Activated T-helper 9 cell treated with anti-CD3 and anti-CD28 coated beads, Interleukin-2, amount 50 U/mL, for 16 hours (primary cell): ENCODE measurements at places on chromosomes 16 and 17.

GRCh38 chr16:85569615-85570212 lies 43.4 kb upstream of the GSE1 start:
- no peak for DNase-seq

- DNase-seq: no peak
These were observed 15.3 kb downstream of the SLC13A2 start for GRCh38 chr17:28488533-28489276.

DNA sequence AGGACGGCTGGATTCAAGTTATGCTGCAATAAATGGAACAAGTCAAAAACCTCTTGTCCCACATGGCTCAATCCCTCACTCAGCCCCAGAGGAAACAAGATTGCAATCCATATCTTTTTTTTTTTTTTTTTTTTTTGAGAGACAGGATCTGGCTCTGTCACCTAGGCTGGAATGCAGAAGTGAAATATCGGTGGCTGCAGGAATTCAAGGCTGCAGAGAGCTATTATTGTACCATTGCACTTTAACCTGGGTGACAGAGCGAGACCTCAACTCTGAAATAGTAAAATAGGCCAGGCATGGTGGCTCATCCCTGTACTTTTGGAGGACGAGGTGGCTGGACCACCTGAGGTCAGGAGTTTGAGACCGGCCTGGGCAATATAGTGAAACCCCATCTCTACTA lies 2.7 kb upstream of the PDE6G start:
- no peak for DNase-seq

GRCh38 chr17:51261024-51261963 lies 948 bp downstream of the UTP18 start:
- DNase-seq: no peak

DNA sequence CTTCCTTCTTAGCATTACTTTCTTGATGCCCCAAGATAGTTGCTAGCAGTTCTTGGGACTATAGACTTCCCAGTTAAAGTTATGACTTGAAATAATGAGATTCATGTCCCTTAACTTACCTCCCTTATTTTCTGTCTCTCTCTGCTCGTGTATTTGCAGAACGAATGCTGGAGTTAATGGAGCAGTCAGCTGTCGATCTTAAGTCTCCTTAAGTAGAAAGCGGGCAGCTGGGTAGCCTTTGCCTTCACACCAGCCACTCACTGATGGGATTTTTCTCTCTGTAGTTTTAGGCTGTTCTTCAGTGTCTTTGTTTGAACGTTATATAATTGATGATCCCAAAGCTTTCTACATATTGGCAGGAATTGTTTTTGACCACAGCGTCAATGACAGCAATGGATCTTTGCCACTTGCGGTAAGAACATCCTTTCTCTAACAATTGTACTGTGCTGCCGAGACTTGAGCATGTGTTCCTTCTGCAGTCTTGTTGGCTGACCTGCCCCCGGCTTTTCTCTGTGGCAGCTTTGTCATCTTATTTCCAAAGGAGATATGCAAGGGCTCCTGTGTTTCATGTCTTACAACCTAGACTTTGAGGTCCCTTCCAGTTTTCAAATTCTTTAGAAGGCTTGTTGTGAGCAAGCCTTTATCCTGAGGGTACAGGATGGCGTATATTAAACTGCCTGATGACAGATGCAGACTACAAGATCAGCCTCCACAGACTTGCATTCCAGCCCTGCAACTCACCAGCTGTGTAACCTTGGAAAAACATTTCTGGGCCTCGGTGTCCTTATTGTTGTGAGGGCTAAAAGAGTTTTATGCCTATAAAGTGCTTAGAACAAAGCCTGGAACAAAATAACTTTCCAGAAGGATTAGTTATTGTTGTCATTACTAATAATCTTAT lies 25.1 kb upstream of the ABCA3 start:
- DNase-seq: no peak

DNA sequence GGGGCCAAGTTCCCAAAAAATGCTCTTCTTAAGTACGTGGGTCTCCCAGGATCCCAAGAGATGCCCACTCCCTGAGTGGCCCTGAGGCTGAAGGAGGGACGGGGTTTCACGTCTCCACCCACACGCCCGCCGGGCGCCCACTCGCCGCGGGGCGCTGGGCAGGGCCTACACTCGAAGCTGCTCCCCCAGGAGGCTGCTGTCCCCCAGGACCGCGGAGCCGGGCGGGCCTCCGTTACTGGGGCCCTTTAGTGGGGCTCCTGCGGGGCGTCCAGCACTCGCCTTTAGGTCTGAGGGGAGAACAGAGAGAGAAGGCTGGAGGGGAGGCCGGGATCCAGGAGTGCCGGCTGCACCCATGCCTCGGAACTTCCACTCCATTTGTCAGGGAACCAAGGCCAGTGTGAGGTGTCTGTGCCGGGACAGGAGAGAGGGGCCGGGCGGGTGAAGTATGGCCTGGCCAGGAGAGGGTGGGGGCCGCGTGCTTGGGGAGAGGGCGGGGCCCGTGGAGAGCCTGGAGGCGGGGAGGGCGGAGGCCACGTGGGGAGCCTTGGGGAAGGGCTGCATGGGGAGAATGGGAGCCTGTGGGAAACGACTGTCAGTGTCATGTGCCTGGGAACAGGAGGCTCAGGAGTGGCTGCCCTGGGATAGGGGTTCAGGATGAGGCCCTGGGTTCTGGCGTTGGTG lies 18.8 kb downstream of the NUBP1 start:
- DNase-seq: no peak

DNA sequence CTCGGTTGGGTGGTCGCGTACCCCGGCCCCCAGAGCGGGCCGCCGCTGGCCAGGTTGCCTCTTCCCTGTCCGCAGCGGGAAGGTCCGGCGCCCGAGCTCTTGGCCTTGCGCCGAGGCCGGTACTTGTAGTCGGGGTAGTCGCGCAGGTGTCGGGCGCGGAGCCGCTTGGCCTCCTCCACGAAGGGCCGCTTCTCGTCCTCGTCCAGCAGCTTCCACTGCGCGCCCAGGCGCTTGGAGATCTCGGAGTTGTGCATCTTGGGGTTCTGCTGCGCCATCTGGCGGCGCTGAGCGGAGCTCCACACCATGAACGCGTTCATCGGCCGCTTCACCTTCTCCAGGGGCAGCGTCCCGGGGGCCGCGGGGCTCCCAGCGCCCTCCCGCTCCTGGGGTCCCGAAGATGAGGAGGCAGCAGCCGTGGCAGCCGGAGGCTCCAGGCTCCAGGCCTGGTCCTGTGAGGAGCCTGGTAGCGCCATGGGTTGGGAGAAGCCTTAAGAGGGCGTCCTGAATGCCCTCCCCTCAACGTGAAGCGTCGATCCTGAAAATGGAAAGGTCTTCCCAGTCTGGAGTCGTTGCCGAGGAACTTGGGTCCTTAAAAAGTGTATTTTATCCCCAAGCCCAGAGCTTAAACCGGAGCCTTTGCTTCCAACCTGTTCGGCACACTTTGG lies 558 bp downstream of the SOX15 start:
- peak; percentile 49 for DNase-seq

GRCh38 chr16:35409503-35409902 lies 1950.1 kb downstream of the TP53TG3F start:
- no peak for DNase-seq

GRCh38 chr17:77512062-77512946 lies 371.5 kb downstream of the SEC14L1 start:
- no peak for DNase-seq

DNA sequence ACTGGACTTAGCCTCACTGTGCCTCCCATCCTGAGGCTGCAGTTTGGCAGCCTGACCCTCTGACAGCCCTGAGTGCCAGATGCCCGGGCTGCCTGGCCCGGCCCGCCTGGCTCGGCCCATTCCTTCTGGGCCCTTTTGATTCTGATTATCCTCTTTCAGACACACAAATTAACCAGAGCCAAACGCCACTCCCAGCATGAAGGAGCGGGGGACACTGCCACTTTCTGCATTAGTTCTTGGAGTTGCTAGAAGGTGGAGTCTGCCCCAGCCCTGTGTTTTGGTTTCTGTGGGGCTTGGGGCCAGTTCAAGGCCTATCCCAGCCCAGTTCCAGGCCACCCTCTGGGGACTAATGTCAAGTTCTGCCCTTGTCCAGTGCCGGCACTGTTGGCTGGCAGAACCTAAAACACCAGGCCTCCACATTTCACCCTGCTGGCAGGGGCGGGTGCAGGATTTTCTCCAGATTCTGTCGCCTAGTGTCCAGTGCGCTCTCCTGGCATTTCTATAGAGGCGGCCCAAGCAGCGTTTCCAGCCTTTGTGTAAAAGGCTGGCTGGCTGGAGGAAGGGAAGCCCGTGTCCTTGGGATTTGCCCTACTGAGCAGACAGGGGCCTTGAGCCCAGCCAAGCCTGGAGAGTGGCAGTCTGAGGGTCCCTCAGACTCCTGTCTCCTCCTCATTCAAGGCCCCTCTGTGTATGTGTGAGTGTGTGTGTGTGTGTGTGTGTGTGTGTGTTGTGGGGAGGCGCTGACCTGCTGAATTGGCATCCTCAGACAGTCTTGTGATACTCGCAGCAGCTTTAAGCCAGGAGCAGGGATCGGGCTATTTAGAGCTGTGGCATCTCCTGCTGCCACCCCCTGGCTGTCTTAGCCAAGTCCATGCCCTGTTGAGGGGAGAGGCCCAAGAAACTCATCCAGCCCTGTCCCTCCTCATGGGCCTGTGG lies 21.4 kb downstream of the PLCD3 start:
- no peak for DNase-seq

GRCh38 chr17:71632328-71632727 lies 488.5 kb upstream of the SOX9 start:
- DNase-seq: no peak

- no peak for DNase-seq
These were observed 28.0 kb downstream of the SRCIN1 start for GRCh38 chr17:38577645-38578173.

DNA sequence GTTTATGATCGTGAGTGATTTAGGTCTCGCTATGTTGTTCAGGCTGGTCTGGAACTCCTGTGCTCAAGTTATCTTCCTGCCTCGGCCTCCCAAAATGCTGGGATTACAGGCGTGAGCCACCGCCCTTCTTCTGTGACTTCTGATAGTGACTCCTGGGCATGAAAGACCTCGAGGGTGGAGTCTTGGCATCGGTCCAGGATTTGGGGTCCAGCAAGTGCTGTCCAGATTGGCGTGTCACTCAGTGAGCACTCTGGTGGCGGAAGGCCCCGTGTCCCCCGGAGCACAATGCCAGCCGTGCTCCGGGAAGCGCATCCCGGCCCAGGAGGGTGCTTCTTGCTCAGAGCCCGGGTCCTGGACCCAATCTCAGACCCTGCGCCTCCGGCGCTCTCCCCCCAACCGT lies 6.8 kb downstream of the OR1F1 start:
- no peak for DNase-seq

DNA sequence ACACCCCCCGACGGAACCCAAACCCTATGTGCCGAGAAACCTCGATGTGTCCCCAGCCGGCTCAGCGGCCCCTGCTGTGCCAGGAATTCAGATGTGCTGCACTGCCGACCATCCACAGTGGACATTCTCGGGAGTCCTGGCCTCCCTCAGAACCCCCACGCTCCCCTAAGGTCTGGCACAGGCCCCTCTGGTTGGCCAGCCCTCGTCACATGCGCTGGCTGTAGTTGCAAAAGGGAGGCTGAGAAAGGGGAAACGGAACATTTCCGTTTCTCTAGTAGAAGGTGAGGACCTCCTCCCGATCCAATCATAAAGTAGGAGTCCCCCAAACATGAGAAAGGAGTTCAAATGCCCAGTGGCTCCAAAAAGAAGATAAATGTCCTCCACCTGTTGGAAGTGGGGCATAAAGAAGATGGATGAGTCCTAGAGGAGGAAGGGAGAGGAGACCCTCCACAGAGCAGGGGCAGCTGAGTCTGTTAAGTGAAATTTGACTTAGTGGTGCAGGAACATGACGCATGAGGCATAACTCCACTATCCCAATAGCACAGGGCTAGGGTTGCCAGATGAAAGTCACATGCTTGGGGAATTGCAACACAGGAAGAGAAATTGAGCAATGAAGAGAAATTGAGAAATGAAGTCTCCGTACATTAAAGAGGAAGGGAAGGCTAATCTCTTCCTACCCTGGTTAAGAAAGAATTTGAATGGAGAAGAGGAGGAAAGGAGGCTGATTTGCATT lies 49.3 kb upstream of the WSB1 start:
- DNase-seq: no peak

DNA sequence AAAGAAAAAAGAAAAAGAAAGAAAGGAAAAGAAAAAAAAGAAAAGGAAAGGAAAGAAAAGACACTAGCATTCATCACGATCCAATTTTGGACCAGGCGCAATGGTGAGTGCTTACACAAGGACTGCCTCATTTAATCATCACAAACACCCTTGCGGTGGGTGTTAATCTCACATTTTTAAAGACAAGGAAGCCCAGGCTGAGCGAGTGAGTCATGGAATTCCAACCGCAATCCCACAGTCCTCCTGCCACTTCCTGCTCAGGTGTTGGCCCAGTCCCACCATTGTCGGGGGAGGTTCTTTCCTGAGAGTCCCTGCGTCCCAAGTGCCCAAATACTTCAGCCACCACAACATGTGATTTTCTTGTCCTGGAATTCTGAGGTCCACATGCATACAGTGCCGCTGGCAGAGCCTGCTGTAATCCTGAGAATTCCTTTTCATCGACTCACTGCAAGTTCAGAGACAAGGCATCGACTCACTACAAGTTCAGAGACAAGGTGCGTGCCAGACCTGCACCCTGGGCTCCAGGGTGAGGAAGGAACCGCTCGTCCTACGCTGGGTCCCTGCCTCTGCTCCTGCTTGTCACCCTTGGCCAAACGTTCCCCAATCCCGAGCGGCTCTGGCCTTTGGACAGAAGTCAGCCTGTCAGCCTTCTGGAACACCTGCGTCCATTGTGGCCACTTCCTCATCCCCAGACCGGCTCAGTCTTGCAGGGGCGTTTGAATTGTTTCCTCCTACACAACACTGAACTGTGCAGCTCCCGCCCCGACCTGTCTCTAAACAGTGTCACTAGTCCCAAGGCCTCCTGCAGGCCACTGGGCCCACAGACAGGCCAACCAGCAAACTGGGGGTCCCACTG lies 5.8 kb downstream of the ZG16B start:
- no peak for DNase-seq

GRCh38 chr16:87235810-87236515 lies 81.2 kb downstream of the C16orf95 start:
- no peak for DNase-seq

DNA sequence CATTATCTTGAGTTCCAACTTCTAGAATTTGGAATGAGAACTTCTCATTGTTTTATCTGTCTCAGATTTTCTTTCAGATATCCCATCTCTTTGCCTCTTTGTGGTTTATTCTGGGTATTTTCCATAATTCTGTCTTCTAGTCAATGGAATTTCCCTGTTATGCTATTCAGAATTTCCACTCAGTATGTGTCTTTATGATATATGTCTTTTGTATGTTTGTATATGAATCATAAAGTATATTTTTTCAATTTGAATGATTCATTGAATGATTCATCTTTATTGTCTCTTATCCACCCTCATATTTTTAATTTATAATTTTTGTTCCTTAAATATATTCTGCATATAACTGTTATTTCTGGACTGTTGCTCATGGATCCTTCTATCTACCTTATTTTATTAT lies 729.7 kb upstream of the GOT2 start:
- DNase-seq: no peak
